Gastroesophageal sphincter (tissue), 4 donors: ENCODE measurements at places on chromosomes 3 and 15.

- no peak for ATAC-seq
Observed at GRCh38 chr3:129812589-129812988, 80.9 kb downstream of the TMCC1 start.

- peak; percentile 55 for ATAC-seq
Observed at GRCh38 chr3:12349895-12350811, 61.3 kb downstream of the PPARG start.

GRCh38 chr15:47484059-47484458, 233.2 kb upstream of the SEMA6D start:
- no peak for ATAC-seq

DNA sequence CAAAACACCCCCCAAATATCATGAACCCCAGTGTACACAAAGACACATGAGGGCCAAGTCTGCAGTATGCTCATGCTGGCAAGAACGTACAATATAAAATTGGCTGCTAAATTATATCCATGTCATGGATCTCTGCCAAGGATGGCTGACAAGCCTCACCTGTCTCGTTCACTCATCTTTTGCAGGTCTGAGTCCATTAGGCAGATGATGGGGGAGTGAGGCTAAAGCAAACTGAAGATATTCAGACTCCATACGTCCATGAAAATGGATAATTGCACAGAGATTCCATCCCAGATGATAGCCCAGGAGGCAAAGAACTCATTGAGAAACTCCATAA, 122.3 kb upstream of the PTPRG start:
- no peak for ATAC-seq

DNA sequence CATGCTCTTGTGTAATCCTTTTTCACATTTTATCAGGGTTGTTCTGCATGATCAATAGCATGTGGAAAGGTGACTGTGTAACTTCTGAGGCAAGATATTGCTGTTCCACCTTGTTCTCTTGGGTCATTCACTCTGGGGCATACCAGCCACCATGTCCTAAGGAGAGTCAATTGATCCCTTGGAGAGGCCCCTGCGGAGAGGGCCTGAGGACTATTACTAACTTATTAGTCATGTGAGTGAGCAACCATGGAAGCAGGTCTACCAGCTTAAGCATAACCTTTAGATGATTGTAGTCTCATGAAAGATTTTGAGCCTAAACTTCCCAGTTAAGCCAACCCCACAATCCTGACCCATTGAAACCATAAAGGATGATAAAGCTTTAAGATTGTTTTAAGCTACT, 22.0 kb upstream of the COL6A5 start:
- no peak for ATAC-seq

DNA sequence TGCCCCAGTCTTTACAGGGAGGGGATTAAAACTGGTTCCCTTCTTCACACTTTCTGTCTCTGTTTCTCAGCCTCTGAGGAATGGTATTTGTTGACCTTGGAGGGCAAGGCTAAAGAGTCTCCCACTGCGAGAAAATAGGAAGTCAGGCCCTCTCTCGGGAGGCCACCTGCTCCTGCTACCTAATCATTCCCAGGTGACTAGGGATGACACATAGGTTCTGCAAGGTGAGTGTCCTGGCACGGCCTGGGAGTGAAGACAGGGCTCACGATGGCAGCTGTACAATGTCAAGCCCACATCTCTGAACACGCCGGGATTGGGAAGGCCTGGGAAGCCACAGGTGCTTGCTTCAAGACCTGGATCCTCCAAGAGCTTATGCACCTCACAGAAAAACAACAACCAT, 314.2 kb downstream of the NTRK3 start:
- no peak for ATAC-seq

DNA sequence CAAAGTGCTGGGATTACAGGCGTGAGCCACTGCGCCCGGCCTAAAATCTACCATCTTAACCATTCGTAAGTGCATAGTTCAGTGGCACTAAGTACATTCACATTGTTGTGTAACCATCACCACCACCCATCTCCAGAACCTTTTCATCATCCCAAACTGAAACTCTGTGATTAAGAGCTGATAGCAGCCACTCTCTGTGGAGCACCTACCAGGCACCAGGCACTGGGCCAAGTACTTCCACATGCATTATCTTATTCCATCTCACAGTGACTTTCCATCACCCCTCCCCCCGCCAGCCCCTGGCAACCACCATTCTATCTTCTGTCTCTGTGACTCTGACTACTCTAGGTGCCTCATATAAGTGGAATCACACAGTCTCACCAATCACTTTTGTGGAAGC, 2.3 kb upstream of the INSYN1 start:
- no peak for ATAC-seq

GRCh38 chr3:40267937-40268724, 41.4 kb upstream of the EIF1B start:
- no peak for ATAC-seq

- no peak for ATAC-seq
Observed at GRCh38 chr3:43094381-43094780, 11.5 kb downstream of the POMGNT2 start.

DNA sequence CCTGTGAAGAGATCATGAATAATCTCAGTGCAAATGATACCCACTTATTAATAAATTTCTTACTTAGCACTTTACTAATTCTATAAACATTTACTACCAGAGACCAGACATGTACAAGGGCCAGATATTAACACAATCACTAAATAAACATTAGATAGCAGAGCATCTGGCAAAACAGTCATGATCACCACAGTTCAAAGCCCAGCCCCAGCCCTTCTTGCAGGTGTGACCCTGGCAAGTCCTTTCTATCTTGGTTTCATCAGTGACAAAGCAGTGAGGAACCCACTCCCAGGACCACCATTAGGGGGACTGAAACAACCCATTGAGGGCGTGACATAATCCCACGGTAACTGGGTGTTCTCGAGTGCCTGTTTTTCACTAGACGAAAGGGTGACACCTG, 11.6 kb downstream of the ZXDC start:
- no peak for ATAC-seq

- ATAC-seq = no peak
Observed at GRCh38 chr3:197197334-197197733, 101.1 kb downstream of the DLG1 start.

DNA sequence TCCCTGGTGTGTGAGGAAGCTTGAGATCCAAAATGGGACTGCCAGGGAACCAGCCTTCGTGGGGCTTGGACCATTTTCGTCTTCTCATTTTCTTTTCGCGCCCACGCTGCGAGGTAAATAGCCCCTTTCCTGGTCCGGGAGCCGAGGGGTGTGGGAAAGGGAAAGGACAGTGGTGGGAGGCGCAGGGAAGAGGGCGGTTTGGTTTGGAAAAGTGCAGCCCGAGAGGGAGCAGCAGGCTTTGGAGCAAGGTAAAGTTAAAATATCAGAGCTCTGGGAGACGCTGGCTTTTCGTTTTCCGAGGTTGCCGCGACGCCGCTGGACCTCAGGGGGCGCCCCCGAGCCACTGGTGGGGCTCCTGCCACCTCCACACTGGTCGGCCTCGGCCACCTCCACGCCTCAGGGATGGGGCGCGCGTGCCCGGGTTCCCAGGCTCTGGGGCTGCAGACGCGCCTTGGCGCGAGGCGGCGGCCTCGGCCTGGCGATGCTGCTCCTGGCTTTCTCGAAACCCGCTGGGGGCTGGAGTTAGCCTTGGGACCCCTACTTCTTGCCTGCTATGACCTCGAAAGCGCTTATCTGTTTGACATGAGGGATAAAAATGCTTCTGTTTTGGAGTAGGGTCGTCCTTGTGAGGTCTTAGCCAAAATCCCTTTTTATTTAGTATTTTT, 3.2 kb downstream of the PTPRG start:
- ATAC-seq = peak; percentile 52

DNA sequence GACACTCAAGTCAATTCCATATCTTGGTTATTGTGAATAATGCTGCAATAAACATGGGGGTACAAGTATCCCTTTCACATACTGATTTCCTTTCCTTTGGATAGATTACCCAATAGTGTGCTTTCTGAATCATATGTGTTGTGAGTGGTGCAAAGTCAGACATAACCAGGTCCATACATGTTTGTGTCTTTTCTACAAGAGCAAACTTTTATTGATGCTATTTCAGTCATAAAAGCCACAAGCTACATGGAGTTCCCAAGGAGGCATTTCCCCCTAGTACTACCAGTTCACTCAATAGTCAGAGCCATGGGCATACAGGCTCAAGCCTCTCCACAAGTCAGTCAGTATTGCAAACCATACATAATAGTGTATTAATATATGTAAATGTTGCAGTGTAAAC, 10.1 kb downstream of the CEP63 start:
- ATAC-seq = no peak

DNA sequence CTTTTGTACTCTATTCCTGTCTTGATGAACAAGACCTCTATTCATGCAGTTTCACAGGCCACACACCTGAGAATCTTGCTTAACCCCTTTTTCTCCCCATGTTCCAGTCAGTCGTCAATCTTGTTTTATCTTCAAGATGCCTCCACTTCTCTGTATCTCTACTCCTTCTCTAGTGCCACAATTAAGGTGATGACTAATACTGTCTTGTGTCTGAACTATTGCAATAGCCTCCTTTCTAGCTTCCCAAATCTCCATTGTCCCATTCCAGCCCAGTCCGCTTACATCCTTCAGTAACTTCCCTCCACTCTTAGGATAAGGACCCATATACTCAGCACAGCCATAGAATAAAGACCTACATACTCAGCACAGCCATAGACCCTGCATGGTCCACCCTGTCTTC, 24.7 kb downstream of the CHST14 start:
- no peak for ATAC-seq

GRCh38 chr15:79332824-79333510, 22.1 kb downstream of the TMED3 start:
- no peak for ATAC-seq

DNA sequence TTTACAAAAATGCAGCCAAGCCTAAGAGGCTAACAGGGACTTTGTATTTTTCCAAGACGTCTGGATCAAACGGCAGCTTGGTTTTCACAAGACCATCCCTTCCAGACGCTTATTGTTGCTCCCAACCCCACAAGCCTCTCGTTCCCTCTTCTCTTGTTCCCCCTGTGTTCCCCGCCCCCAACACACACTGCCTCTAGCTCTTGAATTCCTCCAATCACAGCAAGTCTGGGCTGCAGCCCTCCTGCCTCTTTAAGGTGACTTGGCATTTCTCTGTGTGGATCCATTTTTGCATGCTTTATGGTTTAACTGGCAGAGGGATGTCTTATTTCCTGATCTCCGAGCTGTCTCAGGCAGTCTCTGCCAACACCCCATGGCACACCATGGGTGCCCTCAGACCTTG, 182.2 kb downstream of the ABHD5 start:
- no peak for ATAC-seq

GRCh38 chr3:52317208-52318000, 1.3 kb downstream of the DNAH1 start:
- peak; percentile 78 for ATAC-seq

GRCh38 chr3:66472313-66473134, 28.3 kb downstream of the LRIG1 start:
- no peak for ATAC-seq

- ATAC-seq = no peak
Observed at GRCh38 chr3:107206945-107207344, 170.3 kb upstream of the CCDC54 start.

GRCh38 chr3:28118087-28118486, 123.3 kb upstream of the CMC1 start:
- ATAC-seq = no peak

- ATAC-seq = no peak
Observed at GRCh38 chr15:88574655-88575054, 28.2 kb upstream of the DET1 start.

GRCh38 chr3:28210968-28211713, 30.3 kb upstream of the CMC1 start:
- ATAC-seq = no peak
